ENCODE measurements at places on chromosomes 16 and 17.

DNA sequence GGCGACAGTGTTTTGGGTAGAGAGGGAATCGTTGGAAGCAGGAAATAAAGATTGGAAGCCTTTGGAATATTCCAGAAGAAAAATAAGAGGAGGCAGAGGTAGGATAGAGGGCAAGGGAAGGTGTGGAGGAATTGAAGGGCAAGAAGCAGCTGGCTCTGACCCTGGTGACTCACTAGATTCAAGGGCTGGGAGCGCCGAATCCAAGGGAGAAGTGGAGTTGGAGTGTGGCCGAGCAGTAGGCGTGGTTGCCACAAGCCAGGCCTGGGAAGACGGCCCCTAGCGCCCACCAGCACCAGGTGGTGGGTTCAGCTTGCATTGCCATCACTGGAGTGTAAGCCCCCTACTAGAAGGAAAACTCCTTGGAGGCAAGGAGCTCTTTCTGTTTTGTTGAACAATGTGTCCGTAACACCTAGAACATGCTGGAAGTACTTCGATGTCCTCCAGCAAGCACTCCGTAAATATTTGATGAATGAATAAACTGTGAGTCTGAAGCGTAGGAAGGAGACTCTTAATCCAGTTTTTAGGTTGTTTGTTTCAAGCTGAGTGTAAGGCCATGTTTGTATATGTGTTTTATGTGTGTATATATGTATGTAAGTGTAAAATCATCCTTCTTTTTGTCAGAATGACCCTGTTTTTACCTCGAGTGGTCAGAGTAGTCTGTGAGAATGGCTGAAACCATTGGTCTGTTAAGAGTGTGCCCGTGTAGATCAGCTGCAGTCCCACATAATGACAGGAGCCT, 139.5 kb downstream of the CMIP start:
- peak; percentile 77 for DNase-seq

DNA sequence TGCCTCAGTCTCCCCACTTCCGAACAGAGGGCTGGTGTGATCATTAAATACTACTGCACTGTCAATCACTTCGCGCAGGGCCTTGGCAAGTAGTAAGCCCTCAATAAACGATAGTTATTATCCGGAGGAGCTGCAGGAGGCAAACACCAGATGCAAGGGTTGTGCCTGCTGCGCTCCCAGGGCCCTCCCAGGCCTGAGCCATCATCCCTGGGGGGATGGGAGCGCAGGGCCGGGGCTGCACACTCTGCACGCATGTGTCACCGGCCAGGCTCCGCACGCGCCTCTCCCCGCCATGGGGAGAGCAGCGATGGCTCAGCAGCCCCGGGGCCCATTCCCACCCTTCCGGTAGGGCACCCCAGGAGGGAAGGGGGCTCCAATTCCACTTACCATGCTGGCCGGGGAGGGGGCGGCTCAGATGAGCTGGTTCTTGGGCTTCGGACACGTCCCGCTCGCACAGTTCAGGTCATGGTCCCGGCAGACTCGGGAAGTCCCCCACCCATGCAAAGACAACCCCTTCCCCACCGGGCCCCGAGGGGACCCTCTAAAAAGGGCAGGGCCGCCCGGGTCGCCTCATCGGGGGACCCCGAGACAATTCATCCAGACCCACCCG, 681 bp downstream of the XPO6 start:
- DNase-seq, result peak; percentile 83

DNA sequence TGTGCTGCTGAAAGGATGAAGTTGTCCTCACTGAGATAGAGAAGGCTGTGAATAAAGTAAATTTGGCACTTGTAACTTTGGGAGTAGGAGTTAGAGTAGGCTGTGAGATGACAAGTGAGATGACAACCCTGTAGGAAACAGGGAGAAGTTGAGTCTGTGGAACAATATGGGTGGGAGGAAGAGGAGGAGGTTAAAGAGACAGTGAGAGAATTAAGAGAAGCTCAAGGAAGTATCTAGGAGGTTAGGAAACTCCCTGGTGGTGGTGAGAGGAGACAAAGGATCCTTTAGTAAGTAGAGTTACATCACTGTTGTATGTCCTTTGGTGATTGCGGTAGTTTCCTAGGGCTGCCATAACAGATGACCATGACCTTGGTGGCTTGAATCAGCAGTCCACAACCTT, 10.7 kb upstream of the HSD17B2 start:
- DNase-seq, result no peak

GRCh38 chr17:81841866-81842265, 7.0 kb upstream of the PPP1R27 start:
- no peak for DNase-seq

DNA sequence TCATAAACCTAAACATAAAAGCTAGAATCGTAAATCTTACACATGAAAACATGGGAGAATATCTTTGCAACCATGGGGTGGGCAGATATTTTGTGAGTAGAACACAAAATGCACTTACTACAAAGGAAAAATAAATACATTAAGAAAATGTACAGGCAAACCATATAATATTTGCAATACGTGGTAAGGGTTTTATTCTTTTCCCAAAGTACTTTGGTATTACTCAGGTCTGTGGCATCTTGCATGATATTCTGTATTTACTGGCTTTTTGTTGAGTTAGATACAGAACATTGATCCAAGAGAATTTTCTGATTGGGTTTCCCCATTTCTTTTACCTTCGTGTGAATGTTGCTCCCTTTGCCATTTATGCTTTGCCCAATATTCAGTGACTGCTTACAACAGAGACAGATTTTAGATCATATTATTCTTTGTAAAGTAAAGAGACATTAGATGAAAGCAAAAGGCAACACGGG, 33.0 kb upstream of the ARHGAP17 start:
- no peak for DNase-seq

DNA sequence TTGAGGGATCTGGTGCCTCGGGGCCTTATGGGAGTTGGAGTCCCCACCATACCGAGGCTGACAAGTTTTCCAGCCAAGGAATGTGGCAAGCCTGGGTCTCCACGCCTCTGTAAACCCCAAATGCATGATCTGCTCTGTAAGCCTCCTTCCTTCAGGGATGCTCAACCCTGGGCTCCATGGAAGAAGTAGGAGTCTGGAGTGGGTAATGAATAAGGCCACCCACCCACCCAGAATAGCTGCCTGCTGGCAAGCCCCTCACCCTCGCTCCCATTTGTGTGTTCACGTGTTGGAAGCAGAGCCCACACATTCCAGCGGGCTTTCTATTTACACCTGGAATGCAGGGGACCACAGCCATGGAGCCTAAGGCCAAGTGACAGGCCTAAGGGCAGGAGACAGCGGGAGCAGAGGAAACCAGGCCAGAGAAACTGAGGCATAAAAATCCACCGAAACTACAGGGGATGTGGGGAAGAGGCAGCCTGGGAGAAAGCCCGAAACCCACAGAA, 4.4 kb downstream of the DLG4 start:
- DNase-seq, result no peak

DNA sequence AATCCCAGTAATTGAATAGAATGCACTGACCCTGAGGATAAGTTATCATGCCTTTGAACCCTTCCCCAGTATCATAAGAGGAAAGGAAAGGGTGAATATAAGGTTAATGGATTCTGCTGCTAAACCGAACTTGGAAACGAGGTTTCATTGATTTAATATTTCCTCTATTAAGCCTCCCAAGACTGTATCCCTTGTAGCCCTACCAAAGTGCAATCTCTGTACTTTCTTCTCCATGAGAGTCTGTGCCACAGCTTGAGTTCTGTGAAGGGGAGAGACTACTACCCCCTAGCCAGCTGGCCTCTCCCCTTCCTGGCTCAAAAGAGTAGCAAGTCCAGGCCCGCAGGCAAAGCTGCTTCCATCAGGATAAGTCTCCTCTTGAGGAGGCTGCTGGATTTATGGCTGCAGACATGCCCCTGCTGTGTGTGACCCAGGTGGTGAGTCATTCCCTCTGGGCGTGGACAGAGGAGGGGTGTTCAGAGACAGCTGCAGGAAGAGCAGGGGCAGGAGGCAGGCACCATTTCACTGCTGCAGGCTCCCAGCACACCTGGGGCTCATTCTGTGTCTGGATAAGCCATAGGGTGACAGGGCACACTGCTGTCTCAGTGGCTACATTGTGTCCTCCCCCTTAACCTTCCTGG, 58.4 kb downstream of the TOM1L2 start:
- DNase-seq, result peak; percentile 96

DNA sequence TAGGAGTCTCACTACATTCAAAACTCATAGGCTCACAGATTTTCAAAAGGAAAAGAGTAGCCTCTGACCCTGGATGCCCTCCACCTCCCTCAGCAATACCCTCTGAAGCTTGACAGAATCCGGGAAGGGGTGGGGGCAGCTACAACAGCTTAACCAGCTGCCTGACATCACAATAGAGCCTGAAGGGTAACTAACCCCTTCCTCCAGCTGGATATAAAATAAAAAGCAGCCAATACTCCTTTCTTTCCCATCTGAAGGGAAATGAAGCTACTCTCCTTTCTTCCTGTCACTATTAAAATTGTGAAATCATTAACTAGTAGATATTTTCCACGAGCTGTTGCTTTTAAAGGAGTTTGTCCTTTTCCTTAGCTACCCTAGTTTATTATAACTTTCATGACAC, 24.0 kb downstream of the USP31 start:
- no peak for DNase-seq

- DNase-seq, result no peak
Measured at GRCh38 chr17:7058831-7059447, 15.0 kb upstream of the SLC16A11 start.

GRCh38 chr17:57849163-57849873, 526 bp downstream of the MRPS23 start:
- no peak for DNase-seq

DNA sequence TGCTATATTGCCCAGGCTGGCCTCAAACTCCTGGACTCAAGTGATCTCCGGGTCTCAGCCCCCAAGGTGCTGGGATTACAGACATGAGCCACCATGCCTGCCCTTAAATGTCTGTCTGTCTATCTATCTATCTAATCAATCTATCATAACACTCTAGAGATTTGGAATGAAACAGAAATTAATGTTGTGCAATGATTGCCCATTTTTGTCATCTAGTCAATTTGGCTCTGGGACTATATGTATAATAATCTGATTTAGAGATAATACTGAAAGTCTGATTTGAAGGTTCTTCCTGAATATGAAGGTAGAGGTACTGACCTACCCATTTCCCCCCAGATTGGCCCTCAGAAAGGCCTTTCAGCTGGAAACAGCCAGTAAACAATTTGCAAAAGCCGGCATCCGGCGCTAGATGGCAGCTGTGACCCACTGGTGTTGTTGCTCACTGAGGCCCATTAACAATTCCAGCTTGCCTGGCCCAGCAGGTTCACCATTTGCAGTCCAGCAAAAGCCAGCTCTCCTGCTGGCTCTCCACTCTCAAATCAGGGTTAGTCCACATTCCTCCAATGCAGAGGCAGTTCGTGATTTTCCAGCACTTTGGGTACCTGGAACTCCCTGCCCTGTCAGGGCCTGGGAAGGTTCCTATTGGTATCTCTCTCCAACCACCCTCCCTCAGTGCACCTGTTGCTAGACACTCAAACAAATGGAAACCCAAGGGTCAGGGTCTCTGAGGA, 22.9 kb upstream of the C16orf87 start:
- DNase-seq, result peak; percentile 65

DNA sequence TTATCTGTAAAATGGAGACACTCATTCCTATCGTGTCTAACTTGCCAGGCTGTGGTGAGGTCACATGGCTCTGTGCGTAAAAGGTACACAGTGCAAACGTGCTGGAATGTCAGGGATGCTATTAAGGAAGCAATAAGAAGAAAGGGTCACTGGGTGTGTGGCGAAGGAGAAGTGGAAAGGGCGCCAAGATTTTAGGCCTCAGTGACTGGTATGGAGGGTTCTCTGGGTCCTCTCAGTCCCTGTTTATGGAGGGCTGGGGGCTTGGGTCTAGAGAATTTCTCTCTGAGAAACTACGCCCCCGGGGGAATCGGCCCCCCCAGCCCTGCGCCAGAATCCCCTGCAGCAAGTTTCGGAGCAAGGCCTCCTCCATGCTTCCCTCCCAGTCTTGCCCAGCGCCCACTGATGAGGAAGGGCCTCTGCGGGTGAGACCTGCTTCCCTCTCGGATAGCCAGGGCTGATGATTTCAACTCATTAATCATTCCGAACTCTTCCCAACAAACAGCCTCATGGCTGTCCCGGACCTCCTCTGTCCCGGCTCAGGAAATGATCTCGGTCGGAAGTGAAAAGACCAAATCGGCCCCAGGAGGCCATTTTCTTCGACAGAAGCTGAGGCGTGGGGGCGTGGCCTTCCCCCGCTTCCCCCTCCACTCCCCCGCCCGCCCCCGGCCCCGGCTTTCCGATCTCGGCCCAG, 1.2 kb upstream of the HEXIM1 start:
- DNase-seq, result peak; percentile 76

GRCh38 chr17:69609473-69610305, 195.2 kb downstream of the MAP2K6 start:
- DNase-seq, result peak; percentile 61

DNA sequence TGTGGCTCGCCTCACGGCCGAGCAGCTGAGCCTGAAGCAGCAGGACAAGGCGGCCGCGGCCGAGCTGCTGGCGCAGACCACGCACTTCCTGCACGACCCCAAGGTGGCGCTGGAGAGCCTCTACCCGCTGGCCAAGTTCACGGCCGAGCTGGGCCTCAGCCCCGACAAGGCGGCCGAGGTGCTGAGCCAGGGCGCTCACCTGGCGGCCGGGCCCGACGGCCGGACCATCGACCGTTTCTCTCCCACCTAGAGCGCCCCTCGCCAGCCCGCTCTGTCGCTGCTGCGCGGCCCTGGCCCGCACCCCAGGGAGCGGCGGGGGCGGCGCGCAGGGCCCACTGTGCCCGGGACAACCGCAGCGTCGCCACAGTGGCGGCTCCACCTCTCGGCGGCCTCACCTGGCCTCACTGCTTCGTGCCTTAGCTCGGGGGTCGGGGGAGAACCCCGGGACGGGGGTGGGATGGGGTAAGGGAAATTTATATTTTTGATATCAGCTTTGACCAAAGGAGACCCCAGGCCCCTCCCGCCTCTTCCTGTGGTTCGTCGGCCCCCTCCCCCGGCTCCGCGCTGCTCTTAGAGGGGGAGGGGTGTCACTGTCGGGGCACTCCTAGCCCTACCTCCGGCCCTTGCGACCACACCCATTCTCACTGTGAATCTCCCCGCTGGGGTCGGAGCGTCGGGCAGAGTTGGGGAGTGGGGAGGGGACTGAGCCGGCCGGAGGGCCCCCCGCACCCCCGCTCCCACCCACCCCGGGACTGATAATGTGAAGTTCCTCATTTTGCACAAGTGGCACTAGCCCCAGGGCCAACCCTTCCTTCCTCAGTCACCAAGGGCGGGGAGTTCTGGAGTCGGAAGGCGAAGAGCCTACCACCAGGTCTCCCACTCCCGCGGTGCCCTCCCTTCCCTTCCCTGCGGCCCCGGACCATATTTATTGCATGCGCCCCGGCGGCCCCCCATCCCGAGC, 4.0 kb downstream of the HIC1 start:
- DNase-seq, result no peak

- peak; percentile 34 for DNase-seq
Measured at GRCh38 chr16:3195975-3196374, 8.0 kb downstream of the OR1F1 start.

GRCh38 chr17:35094902-35095301, 24.8 kb downstream of the RAD51D start:
- peak; percentile 80 for DNase-seq

DNA sequence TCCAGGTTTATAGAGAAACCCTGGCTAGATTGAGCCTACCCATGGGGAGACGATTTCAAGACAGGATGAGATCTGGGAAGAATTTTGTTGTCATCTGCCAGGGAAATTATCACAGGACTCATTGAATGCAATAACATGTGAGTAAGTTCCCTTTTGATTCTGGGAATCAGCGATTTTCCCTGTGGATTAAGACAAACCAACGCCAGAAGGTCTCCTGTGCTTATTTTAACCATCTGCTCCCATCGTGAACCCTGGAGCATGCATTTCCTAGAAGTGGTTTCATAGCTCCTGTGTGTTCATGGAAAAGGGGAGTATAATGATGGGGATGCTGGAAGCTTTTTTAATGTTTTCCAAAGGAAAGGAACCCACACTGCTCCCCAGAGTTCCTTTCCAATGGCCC, 21.0 kb upstream of the ARHGAP44 start:
- DNase-seq, result no peak

- DNase-seq, result peak; percentile 95
Measured at GRCh38 chr16:10871157-10871991, 5.6 kb upstream of the CIITA start.

Data from EL (cell line).